ENCODE measurements at places on chromosomes 13 and 19.

GRCh38 chr13:40776681-40777165 is 5.7 kb upstream of the MRPS31 start:
- DNase-seq: peak; percentile 40

- DNase-seq: no peak
Measured at GRCh38 chr19:40284251-40284500, 969 bp downstream of the AKT2 start.

- DNase-seq: peak; percentile 63
Measured at GRCh38 chr19:19554074-19555023, 16.3 kb downstream of the CILP2 start.

GRCh38 chr13:83798731-83799130 is 83.5 kb downstream of the SLITRK1 start:
- DNase-seq: no peak

DNA sequence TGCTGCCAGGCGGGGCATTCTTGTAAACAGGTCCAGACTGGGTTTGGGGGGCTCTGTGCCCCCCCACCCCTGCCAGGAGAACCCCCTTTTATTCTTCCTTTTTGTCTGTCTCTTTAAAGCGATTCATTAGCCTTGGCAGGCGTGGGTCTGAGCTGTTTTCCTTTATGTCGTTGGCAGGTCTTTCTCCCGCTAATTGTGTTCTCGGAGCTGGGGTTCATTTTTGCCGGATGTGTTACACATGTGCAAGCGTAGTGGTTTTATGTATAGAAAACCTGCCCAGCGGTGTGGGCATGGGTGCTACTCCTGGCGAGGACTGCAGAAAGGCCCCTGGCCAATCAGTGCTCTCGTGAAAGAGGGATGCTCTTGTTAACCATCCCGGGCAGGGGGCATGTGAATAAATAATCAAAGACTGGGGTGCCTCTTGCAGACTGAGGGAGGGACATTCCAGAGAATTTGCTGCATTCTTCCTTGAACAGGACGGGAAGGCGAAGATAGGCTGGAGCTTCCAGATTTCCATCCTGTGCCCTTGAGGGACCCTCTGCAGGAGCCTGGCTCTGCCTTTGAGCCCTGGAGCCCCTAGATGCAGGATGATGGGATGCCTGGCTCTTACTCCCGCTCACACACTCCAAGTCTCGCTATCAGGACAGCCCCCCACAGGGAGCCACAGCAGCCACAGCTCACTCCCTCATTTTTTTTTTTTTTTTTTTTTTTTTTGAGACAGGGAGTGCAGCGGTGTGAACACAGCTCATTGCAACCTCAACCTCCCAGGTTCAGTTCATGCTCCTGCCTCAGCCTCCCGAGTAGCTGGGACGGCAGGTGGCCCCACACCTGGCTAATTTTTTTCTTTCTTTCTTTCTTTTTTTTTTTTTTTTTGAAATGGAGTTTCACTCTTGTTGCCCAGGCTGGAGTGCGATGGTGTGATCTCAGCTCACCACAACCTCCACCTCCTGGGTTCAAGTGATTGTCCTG is 14.1 kb downstream of the CARM1 start:
- no peak for DNase-seq

GRCh38 chr13:113880651-113881611 is 17.1 kb upstream of the GAS6 start:
- DNase-seq: no peak

DNA sequence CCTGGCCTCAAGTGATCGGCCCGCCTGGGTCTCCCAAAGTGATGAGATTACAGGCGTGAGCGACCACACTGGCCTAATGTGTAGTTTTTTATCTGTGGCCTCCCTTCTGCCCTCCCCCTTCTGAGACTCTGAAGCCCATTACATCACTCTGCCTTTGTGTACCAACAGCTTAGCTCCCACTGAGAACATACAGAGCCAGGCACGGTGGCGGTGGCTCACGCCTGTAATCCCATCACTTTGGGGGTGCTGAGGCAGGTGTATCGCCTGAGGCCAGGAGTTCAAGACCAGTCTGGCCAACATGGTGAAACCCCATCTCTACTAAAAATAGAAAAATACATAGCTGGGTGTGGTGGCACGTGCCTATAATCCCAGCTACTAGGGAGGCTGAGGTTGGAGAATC is 12.6 kb downstream of the NCR1 start:
- DNase-seq: no peak

- no peak for DNase-seq
Measured at GRCh38 chr19:14198384-14199376, 7.3 kb downstream of the ADGRL1 start.

Measured in stimulated activated CD4-positive, alpha-beta T cell treated with anti-CD3 and anti-CD28 coated beads, Interleukin-1b, Interleukin-23, amount 100 ng/mL, for 4 hours (primary cell).